T-helper 22 cell (primary cell): ENCODE measurements at places on chromosomes 5 and 9.

- DNase-seq: no peak
Measured at GRCh38 chr5:148780711-148781110, 45.7 kb upstream of the ADRB2 start.

- DNase-seq: no peak
Measured at GRCh38 chr9:35687972-35688557, 1.7 kb downstream of the TPM2 start.

DNA sequence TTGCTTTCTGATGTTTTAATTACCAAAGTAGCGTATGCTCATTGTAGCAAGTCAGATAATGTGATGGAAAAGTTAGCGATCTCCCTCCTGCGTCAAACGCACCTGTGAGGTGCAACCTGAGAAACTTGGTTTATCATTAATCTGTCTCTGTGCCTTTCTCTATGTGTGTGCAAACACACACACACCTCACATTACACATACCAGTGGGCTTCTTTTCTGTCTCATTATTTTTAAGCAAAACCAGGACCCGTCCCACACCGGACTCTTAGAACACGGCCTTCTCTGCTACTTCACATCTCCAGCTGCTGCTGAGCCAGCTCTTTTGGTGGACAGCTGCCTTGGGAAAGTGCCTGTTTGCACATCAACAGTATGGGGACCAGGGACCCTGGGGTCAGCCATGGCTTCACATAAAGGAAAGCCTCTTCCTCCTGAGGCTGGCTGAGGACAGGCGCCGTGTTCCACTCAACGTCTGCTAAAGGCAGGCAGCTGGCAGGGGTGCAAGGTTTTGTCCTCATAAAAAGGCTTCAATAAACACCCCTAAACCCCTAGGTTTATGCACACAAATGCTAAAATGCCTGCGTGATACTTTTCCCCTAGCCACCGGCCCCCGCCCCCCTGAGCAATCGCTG lies 44.2 kb downstream of the MRPL36 start:
- DNase-seq: no peak

- DNase-seq: no peak
Measured at GRCh38 chr5:164332349-164333196, 827.2 kb downstream of the MAT2B start.

GRCh38 chr9:37329576-37329975 lies 92.9 kb upstream of the GRHPR start:
- no peak for DNase-seq

- DNase-seq: no peak
Measured at GRCh38 chr5:71471193-71471592, 15.7 kb downstream of the BDP1 start.

GRCh38 chr9:114450833-114451706 lies 54.2 kb downstream of the WHRN start:
- no peak for DNase-seq

- no peak for DNase-seq
Measured at GRCh38 chr5:122258840-122259239, 53.2 kb upstream of the SNCAIP start.

- DNase-seq: no peak
Measured at GRCh38 chr9:98637381-98637780, 71.4 kb downstream of the GABBR2 start.

GRCh38 chr5:75053304-75054133 lies 1.2 kb upstream of the GCNT4 start:
- peak; percentile 34 for DNase-seq

GRCh38 chr9:129834489-129835127 lies 467 bp downstream of the C9orf78 start:
- peak; percentile 38 for DNase-seq

- DNase-seq: no peak
Measured at GRCh38 chr5:94693043-94693822, 74.8 kb downstream of the SLF1 start.

DNA sequence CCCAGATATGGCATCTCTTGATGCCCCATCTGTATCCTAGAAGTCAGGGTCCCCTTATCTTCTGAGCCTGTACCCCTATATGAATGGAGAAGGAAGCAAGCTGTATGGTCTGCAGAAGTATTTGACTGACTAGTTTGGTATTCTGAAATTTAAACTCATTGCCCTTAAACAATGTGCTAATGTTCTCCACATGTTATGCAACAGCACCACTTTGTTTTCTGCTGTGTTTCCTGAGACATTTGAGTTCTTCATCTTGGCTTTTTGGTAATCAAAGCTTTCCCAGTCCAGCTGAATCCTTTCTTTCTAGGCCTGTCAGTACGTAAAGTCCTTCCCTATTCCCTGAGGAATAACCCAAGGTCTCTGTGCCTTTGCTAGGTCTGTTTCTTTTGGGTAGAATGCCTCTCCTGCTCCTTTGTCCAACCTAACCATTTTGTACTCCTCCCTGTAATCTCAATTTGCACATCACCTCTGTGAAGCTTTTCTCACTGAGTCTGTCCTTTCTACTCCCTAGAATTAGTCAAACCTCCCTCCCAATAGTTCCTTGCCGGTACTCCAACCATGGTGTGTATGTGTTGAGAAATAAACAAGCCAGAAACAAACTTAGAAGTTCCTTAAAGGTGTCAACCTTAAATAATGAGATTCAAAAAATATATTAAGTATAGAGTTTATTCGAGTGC lies 72.1 kb upstream of the HSPB3 start:
- no peak for DNase-seq

DNA sequence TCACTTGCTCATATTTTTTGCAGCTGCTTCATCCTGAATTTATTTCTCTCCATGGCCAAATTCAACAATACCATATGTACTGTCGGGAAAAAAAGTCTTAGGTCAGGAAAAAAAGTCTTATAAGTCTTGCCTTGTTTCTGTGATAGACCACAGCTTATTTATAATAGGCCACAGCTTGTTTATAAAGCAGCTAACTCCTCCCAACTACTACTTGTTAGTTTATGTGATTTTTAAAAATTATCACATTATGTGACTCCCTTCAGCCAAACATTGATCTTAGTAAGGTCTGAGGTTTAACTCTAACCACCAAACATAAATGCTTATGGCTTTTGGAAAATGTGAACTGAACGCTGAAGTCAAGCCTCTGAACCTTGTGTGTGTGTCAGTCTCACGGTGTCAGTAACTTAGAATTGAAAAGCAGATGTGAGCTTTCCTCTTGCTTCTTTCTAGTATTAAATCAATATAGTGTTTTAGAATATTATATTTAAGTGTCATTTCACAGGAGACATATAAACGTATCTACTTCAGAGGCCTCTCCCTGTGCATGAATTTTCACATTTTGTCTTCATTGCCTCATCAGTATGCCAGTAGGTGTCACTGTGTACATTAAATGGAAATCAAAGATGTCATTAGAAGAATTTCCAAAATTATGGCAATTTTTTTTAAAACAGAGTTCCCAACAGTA lies 51.3 kb downstream of the SNX24 start:
- no peak for DNase-seq

- DNase-seq: no peak
Measured at GRCh38 chr5:124554746-124555578, 191.5 kb downstream of the ZNF608 start.

GRCh38 chr5:61731946-61732314 lies 399.9 kb downstream of the ZSWIM6 start:
- DNase-seq: no peak

GRCh38 chr5:146378986-146379385 lies 40.3 kb downstream of the POU4F3 start:
- DNase-seq: no peak
